ENCODE measurements at places on chromosomes 6 and 20.

GRCh38 chr20:59939052-59939878 lies 840 bp downstream of the PPP1R3D start:
- no peak for DNase-seq

- DNase-seq = no peak
Measured at GRCh38 chr6:148596891-148597455, 149.9 kb upstream of the UST start.

- no peak for DNase-seq
Measured at GRCh38 chr6:30689985-30690384, 799 bp downstream of the NRM start.

DNA sequence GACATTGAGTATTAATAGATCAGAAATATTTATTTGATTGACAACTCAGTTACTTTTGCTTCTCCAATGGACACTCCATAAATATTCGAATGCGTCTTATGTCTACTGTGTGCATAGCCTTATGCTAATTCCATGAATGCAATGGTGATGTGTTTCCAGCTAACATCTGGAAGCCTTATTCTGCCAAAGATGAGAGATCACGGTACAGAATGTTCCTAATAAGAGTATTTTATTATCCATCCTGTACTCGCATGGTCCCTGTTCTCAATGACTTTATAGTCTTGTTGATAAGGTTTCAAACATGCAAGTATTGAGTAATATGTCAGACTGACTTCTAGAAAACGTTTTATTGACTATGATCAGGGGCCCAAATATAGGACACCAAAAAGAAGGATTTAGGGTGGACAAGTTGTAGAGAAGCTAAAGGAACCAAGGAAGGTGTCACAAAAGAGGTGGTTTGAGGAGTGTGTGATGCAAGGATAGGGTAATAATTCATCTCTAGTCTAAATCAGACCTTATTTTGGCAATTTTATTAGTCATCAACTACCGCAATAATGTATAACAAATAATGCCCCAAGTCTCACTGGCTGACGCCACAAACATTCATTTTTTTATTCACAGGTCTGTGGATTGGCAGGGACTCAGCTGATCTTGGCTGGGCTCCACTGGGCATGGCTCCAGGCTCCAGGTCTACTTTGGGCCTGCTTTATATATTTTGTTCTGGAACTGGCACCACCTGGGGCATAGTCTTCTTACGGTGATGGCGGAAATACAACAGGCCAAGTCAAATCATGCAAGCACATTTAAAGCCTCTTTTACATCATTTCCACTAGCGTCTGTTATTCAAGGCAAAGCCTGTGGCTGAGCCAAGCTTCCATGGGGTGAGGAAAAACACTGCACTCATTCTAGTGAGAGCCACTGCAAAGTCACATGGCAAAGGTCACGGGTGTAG lies 24.5 kb upstream of the CD83 start:
- peak; percentile 87 for DNase-seq

All from NCI-H2029 treated with DMSO at 0.1 percent for 48 hours (cell line).